ENCODE measurements at places on chromosomes 6 and 20.
A peak's percentile ranks its signal among the peaks of the same experiment; 100 is the strongest.

- no peak for DNase-seq
These were observed 230.6 kb upstream of the SUPT3H start for GRCh38 chr6:45608252-45608913.

DNA sequence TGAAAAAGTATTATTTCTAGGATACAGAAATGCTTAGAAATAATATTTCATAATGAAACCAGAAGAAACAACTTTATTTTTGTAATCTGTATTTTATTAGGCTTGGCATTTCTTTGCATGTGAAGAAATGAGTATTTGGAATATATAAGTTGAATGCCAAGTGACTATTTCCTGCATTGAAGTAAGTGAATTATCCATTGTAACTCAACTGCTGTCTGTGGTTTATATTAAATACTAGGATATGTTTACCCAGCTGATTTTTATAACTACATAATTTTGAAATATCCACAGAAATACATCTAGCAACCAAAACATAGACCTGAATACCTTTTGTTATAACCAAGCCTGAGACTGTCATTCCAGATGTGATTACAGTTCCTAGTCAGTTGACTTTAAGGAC, 207.6 kb downstream of the THBS2 start:
- no peak for DNase-seq

DNA sequence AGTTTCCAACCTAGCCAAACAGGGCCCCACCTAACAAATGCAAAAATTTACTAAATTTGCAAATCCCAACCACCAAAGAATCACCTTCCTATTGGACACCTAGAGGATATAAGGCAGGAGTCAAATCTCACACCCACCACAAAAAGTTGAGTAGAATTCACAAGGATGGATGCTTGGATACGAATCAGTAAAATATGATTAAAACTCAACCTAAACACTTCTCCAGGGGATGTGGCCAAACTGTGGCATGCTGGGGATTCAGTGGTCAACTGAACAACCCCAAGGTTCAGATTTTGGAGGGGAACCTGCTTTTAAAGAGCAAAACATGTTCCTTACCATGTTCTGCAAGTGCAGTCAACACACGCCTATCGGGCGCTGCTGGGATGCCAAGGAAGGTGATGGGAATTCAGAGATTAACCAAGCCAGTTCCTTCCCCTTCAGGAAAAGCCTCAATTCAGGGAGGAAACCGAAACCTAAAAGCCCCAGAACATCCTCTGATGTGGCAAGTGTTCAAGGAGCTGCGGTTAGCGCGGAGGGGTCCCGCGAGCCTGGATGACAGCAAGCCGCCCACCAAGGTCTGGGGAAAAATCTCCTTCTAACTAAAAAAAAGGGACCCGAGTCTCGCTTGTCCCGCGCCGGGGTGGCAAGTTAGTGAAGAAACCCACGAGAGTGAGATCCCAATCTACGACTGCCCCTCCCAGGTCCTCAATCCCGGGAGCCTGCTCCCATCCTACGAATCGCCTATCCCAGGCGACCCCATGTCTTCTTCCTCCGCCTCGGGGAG, 902 bp downstream of the SAMHD1 start:
- no peak for DNase-seq

GRCh38 chr6:154479351-154479769, 31.1 kb downstream of the CNKSR3 start:
- no peak for DNase-seq

- no peak for DNase-seq
These were observed 61.3 kb downstream of the EFCAB8 start for GRCh38 chr20:32920066-32920465.

DNA sequence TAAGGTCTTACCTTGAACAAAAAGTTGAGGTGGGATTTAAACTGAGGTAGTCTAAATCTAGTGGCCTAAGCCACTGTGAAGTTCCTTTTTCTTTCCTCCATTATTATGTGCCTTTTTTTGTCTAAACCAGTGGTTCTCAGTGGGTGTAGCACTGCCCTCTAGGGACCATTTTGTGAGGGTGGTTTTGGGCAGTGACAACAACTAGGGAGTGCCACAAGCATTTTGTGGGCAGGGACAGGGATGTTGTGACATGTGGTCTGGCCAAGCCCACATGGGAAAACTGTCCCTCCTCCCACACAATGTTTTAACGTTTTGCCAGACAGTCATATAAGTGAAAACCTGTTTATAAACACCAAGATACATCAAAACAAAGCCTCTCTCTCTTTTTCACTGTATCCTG, 899.4 kb upstream of the FLRT3 start:
- DNase-seq: peak; percentile 9

DNA sequence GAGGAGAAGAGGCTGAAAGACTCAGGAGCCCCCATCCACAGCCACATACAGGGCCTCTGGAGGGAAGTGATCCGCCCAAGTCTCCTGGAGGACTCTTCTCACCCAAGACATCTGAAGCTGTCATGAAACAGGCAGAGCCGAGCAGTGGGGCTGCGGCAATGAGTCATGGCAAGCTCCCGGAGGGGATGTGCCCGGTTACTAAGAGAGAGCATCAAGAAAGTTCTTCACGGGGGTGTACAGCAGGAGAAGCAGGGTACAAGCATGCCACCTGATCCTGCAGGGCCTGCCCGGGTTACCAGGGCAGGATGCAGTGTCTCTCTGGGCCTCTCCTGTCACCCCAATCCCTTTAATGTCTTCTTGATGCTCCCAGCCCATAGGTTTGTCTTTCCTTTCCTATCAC, 21.1 kb downstream of the TRIM26 start:
- no peak for DNase-seq

- DNase-seq: peak; percentile 30
These were observed 200.0 kb downstream of the LY86 start for GRCh38 chr6:6788394-6789032.

DNA sequence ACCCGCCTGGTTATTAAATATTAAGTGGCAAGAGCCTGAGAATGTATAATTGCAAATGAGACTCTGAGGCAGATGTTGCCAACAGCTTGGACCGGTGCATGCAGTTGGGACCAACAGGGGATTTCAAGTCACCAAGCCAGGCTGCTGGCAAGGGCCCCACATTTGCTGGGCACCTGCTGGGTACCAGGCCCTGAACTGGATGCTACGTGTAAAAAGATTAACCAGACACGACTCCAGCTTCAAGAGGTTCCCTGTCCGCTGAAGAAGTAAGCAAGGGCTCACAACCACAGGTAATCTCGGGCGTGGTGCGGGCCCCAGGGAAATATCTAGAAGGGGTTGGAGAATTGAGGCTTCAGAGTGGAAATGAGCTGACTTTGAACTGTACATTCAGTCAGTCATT, 13.2 kb upstream of the SIRPA start:
- no peak for DNase-seq

GRCh38 chr20:41135187-41135887, 2.0 kb upstream of the PLCG1 start:
- DNase-seq: peak; percentile 63

- DNase-seq: no peak
These were observed 17.0 kb downstream of the SERPINB9 start for GRCh38 chr6:2885967-2886735.

DNA sequence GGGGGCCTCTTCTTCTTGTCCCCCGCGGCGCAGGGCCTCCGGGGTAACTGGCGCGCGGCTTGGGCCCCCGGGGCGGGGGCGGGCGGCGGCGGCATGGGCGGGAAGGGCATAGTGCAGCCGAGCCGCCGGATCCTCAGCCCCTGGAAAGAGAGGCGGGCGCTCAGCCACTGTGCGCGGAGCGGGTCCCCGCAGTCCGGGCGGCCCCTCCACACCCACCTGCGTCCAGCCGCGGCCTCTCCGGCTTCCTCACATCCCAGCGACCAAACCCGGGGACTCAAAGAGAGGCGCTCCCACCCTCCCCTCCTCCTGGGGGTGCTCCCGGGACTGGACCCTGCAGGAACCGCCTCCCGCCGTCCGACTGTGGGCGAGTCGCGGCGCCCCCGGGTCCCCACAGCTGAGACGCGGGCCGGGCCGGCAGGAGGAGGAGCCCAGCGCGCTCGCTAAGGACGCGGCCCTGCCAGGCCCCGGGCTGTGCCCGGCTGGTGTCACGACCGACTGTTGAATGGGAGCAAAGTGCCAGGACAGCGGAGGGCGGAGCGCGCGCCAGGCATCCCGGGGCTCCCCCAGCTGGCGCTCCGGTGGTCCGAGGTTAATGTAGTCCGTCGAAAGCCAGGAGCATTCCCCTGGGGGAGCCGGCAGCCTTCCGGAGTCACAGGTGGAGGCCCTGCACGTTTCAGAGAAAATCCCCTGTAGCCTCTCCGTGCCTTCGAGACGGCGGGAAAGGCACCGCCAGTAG, at the start of gene PRR18:
Gene PRR18 (minus strand): TSS at position 360 of the 736 bp plus-strand sequence. CDS start 250 bp downstream, at position 110.
- no peak for DNase-seq

DNA sequence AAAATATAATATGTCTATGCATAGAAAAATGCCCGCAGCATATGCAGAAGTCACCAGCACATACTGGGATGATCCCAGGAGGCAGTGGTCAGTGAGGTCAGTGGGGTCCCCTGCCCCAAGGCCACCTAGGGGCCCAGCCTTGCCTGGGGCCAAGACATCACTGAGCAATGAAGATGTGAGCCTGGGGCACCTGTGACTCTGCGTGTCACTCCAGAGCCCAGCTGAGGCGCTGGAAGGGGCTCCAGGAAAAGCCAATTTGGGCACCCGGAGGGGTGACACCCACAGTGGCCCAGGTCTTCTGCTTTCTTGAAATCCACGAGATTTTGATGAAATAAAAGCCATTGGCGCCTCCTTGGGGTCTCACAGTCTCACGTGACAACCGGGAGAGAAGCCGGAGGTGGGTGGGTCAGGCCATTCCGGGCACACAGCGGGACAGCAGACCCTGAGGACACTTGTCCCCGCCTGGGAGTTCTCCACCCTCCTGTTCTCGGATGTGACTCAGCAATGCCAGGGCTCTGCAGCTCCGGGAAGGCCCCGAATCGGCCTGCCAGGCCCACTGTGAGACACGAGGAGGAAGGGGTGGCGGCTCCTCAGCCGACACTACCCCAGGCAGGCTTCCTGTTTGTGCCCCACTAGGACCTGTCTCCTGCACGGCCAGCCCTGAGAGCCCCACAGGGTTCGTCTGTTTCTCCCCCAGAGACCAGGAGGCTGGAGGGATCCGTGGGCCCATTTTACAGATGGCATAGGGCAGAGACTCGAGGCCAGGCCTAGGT, 24.4 kb upstream of the SLCO4A1 start:
- DNase-seq: peak; percentile 75

DNA sequence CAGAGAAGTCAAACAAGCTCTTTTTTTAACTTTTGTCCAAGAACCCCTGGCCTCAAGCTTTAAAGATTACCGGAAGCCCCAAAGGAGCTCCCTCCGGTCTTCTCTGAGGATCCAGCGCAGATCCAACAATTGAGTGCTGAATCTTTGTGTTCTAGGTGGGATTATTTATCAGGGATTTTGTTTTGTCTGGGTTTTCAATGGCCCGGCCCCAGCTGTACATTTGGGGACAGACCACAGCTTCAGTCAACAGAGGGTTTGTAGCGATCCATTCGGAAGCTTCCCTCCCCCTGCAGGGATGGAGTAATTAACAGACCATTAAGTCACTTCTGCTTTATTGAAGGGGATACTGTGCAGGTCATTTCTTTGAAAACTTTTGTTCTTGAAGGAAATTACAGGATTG, 7.8 kb downstream of the OLIG3 start:
- DNase-seq: no peak

- DNase-seq: no peak
These were observed 177.5 kb upstream of the GGTLC1 start for GRCh38 chr20:24166123-24166381.

- DNase-seq: no peak
These were observed 39.7 kb downstream of the KCNS1 start for GRCh38 chr20:45061244-45061643.

- DNase-seq: no peak
These were observed 136.8 kb downstream of the ALDH8A1 start for GRCh38 chr6:134813146-134813545.

- DNase-seq: peak; percentile 0
These were observed 221.3 kb downstream of the GRIK2 start for GRCh38 chr6:101614774-101615173.

DNA sequence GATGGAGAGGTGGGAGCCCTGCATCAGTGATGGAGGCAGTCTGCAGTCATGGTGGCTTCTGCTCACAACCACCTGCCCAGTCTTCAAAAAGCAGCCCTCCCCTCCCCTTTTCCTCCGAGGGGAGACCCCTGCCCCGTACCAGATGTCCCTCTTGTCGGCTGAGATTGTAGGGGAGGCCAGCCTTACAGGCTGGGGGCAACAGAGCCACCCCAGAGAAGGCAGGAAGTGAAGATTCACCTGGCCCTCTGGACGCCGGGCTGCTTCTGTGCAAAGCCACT, 4.5 kb downstream of the TNFRSF6B start:
- DNase-seq: no peak

DNA sequence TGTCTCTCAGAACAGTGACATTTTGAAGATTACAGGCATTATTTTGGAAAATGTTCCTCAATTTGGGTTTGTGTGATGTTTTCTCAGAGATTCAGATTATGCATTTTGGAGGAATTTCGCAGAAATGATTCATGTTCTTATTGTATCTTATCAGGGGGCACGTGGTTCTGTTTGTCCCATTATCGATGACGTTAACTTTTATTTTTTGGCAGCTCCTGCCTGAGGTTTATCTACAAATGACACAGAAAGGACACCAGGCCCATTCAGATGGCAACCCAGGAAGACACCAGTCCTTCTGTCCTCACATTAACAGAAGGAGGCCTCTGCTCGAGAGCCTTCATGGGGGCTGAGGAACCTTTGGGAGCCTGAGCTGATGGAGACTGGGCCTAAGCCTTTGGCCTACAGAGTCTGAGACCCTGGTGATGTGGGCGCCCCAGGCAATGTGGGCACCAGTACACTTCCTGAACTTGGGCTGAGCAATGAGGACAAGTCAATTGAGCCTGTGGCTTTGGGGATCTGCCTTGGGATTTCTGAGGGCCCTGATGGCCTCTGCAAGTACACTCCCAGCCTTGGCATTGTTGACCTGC, 41.2 kb upstream of the EZR start:
- DNase-seq: no peak

- no peak for DNase-seq
These were observed 3.7 kb downstream of the GDF5 start for GRCh38 chr20:35434085-35435005.

GRCh38 chr20:50691573-50692551, 520 bp upstream of the RIPOR3 start:
- no peak for DNase-seq

- DNase-seq: no peak
These were observed 238.0 kb downstream of the KHDC1L start for GRCh38 chr6:72987301-72987700.

- no peak for DNase-seq
These were observed 13.2 kb downstream of the QKI start for GRCh38 chr6:163427498-163428254.

GRCh38 chr20:33259371-33259770, 23.6 kb downstream of the BPIFA1 start:
- no peak for DNase-seq

- no peak for DNase-seq
These were observed 152.4 kb upstream of the MAN1A1 start for GRCh38 chr6:119501798-119502483.
